Suprapubic skin (tissue), 4 donors: ENCODE measurements at places on chromosomes 3 and 15.

GRCh38 chr15:51499379-51499976 lies 123.1 kb downstream of the DMXL2 start:
- DNase-seq = no peak

DNA sequence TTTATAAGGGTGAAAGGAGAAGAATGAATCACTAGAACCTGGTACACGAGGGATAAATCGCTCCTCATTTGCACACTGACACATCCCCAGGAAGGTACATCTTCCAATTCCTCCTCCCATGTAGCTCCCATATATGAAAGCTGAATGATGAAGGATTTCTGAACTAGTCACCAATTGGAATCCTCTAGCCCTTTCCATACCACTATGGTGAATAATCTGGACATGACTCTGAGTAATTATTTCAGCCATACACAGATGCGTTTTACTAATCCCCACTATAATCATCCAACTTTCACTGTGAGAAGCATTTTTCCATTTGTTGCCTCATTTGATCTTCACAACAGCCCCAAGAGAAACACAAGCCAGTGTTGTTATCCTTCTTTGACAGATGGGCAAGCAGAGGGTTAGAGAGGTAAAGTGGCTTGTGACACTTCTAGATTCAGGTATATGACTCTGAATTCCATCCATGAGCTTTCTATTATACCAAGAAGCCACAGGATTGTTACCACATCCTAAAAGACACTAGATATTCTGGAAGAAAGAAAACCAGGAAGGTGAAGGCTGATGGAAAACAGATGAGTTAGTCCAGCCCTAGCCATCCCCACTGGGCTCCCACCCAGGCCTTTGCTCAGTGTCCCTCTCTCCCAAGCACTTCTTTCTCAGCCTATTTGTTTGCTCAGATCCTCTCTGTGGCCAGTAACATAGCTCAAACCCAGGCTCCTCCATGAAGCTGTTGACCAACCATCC lies 22.2 kb upstream of the BCL6 start:
- DNase-seq = no peak

DNA sequence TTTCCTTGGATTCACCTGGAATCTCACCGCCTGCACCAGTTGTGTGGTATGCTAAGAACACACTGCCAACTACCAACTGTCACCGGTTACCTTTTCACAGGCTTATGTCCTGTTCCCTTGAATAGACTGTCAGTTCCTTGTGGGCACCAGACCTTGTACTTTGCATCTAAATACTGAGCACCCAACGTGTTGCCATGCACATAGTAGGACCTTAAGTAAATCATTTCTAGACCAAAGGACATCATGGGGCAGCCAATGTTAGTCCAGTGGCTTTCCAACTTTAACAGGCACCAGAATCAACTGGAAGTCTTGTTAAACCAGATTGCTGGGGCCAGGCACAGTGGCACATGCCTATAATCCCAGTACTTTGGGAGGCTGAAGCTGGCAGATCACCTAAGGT lies 1.2 kb upstream of the RPAP1 start:
- DNase-seq = no peak

GRCh38 chr3:110815008-110815583 lies 256.5 kb upstream of the NECTIN3 start:
- DNase-seq = no peak

- DNase-seq = no peak
Measured at GRCh38 chr3:172258624-172259023, 189.6 kb downstream of the GHSR start.

- no peak for DNase-seq
Measured at GRCh38 chr3:89841041-89841440, 733.6 kb downstream of the EPHA3 start.

DNA sequence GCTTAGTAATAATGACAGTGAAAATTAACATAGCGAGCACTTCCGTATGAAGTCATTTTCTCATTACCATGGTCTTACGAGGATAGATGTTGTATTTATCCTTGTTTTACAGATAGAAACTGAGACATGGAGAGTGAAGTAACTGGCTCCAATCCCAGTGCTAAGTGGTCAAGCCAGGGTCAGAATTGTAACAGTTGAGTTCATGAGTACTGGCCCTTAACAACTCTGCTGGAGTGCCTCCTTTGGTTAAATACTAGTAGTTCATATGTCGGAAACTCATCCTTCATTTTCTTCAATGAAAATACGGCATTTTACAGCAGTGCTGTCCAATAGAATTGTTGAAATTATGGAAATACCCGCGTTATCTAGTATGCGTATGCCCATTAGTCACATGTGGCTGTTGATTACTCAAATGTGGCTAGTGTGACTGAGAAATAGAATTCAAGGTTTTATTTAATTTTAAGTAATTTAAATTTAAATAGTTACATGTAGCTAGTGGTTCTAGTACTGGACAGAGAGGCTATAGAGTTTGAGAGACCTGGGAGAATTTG lies 32.5 kb downstream of the FNDC3B start:
- DNase-seq = no peak

DNA sequence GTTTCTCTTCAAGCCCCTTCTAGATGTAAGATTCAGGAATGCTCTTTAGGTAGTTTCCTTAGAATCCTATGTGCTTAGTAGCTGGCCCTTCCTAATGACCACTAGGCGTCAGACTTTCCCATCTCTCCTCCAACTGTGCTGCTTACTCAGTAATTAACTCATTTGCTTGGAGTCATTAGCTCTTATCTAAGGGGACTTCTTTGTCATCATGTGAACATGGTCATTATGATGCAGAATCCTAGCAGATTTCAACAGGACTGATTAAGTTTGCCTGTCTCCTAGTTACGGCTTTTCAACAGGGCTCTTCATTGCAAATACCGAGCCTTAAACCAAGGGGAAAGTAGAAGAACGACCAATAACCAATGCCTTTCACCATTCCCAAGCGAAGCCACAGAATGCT lies 46.4 kb downstream of the GJD2 start:
- DNase-seq = no peak

DNA sequence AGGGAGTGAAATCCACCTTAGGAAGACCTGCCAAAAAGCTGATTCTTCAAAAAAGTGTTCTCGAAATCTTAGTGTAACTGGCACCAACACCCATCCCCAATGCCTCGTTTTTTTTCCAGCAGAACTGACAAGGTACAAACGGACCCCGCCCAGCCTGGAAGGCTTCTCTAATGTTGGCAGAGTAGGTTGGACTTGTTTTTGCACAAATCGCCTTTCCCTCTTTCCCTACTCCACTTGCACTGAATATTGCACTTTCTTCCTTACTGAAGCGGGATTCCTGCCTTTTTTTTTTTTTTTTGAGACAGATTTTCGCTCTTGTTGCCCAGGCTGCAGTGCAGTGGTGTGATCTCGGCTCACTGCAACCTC lies 544 bp upstream of the TIMMDC1 start:
- no peak for DNase-seq

GRCh38 chr3:121809249-121809648 lies 25.6 kb downstream of the IQCB1 start:
- DNase-seq = no peak

- DNase-seq = no peak
Measured at GRCh38 chr3:143328451-143328850, 208.9 kb downstream of the CHST2 start.

DNA sequence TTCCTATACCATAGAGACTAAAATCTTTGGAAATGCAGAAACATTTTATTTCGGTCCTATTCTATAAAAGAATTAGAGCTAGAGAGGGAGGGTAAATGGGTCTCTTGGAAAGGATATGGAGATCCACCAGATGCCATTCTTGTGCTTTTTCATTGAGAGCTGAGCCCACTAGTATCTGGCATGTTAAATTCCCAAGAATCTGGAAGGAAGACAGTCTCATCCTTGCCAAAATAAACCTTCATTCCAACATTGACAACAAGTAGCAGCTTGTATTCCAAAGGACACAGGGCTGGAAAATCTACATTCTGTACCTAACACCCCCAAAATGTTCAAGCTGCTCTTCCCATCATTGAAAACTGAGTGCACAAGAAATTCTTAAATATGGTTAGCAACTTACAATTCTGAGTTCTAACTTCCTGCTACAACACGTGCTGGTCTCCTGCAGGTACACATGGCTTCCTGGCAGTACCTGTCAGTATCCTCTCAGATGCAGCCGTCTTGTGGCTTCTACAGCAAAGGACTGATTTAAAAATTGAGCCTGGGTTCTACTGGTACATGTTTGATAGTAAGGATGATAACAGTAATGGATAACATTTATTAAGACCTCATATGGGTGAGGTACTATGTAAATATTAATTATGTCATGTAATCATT lies 348.1 kb downstream of the SV2B start:
- DNase-seq = no peak

DNA sequence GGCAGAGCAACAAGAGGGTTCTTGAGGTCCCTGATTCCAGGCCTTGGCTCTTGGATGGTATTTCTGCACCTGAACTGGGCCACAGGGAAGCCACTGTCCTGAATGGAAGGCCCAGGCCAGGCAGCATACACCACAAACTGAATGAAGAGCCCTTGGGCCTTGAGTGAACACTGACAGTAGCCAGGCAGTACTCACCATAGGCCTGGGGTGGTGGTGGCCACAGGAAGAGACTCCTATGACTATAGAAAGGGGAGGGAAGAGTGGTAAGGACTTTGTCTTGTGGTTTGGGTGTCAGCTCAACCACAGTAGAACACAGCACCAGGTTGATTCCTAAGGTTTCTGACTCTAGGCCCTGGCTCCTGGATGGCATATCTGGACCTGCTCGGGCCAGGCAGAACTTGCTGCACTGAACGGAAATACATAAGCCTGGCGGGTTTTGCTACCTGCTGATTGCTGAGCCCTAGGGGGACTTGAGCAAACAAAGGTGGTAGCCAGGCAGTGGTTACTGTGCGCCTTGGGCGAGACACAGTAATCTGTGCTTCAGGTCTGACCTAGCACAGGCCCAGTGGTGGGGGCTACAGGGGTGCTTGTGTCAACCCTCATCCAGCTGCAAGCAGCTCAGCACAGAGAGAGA lies 241.4 kb downstream of the ISL2 start:
- no peak for DNase-seq

DNA sequence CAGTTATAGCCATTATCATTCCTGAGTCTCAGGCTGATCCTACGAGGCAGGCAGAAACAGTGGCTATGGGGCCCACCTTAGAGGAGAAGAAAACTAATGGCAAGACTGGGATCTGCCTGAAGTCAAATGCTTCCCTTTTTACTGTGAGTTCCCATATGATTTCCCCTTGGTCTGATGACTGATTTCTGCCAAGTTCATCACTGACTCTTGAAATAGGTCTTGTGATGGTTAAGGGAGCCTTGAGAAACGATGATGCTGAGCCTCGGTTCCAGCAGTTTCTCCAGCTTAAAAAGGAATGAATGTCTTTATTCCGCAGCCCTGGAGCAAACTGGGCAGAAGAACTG lies 29.4 kb upstream of the LDHAL6B start:
- DNase-seq = no peak

DNA sequence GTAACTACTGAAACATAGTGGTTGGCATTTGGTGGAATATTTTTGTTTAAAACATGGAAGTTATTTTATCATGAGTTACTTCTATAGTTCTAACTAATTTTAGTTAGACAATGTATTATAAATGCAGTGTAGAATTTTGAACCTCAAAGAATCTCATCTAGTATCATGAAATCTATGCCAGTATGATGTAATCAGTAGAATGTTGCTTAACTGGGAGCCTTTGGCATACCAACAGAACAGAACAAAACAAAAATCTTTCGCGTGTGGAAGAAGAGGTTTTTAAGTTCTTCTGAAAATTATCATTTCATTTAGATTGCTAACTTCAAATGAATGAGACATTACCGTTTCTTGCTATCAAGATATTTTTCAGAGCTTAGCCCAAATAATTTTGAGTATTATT lies 98.4 kb upstream of the LRRFIP2 start:
- no peak for DNase-seq

- no peak for DNase-seq
Measured at GRCh38 chr3:155843569-155843968, 10.7 kb downstream of the SLC33A1 start.

- DNase-seq = no peak
Measured at GRCh38 chr15:70876683-70877082, 15.6 kb downstream of the THAP10 start.

- no peak for DNase-seq
Measured at GRCh38 chr3:9279966-9280365, 30.5 kb upstream of the SRGAP3 start.

DNA sequence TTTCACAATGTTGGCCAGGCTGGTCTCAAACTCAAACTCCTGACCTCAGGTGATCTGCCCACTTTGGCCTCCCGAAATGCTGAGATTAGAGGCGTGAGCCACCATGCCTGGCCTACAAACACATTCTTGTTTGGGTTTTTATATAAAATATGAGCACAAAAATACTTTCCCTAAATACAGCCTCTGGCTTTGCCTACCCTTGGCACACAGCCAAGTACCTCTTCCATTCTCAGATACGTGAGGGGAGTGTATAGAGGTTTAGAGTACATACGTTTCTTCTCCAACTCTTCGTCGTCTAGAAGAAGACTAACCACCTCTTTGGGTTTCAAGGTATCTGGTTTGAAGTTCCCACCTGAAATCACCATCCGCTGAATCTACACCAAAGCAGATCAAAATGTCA lies 33.5 kb downstream of the CHAC1 start:
- no peak for DNase-seq
